GOT3 (cell line): ENCODE measurements at places on chromosomes 7 and 10.

DNA sequence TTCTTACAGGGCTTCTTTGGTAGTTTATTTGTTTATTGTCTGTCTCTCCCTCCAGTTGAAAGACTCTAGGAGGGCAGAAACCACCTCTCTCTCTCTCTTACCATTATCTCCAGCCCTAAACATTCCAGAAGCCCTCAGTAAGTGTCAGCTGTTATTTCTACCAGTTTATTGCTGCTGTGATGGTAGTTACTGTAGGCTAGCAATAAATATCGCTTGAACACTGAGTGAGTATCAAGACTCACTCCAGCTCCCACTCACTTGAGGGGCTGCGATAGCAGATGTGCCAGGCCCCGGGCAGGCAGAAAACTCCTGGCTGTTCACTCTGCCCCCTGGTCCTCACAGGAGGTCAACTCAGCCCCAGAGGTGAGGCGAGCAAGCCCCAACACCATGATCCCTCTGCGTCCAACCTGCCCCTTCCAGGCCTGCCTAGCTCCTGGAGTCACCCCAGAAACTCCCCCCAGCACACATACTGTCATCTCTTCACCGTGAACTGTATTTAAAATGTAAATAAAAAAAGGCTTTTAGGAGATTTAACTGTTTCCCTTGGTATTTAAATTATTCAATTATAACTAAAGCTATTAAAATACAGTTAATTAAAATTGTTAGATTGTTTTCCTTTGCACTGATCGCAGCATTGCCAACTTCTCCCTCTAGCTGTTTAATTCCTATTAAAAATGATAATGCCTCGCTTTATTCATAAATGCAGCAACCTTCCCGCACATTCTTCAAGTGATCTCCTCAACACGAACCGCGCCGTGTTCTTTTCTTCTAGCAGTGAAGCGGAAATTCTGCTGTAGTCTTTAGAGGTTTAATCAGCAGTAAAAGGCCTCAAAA lies 321.1 kb upstream of the ZMIZ1 start:
- no peak for DNase-seq

DNA sequence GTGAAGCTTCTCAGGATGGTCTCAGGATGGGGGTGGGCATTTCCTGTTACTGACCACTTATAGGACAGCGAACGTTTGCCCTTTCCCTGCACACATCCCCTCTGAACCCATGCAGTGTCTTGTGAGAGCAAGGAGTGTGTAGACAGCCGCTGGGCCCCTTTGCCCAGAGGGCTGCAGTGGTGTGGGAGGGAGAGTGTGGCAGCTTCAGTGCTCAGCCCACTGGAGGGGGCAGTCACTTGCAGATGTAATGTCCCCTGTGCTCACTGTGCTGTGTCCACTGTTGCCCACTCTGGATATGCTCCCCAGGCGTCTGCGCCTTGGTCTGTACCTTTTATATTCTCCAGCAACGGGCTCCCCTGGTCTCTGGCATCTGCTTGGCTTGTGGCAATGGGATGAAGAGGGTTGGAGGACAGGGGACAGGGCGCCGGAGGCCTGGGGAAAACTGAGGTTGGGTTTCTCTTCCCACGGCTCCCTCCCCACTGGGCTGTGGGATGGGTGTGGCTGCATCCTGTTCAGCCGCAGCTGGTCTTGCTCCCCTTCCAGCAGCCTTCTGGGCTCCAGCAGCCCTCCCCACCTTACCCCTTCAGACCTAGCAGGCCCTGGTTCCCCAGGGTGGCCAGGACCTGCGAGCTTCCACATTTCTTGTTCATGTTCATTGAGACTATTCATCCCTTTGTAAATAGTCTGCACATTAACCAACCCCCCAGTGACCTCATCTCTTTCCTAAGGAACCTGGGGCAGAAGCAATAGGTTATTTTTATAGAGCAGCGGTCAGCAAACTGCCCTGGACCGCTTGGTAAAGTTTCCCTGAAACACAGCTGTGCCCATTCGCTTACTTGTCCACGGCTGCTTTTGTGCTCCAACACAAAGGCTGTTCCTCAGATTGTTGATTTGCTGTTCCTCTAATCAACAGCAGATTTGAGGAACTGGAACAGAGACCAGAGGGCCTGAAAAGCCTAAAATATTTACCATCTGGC lies 6.1 kb downstream of the ZNF789 start:
- DNase-seq, result no peak

- DNase-seq, result no peak
These were observed 5.2 kb downstream of the MARVELD1 start for GRCh38 chr10:97718659-97719142.

- DNase-seq, result no peak
These were observed 5.8 kb downstream of the GNAI1 start for GRCh38 chr7:80140388-80140787.

- no peak for DNase-seq
These were observed 75.8 kb downstream of the NKX6-2 start for GRCh38 chr10:132710036-132710686.
